ENCODE measurements at places on chromosomes 6 and 20.

GRCh38 chr20:47781632-47782031 lies 3.6 kb downstream of the SULF2 start:
- DNase-seq: no peak

DNA sequence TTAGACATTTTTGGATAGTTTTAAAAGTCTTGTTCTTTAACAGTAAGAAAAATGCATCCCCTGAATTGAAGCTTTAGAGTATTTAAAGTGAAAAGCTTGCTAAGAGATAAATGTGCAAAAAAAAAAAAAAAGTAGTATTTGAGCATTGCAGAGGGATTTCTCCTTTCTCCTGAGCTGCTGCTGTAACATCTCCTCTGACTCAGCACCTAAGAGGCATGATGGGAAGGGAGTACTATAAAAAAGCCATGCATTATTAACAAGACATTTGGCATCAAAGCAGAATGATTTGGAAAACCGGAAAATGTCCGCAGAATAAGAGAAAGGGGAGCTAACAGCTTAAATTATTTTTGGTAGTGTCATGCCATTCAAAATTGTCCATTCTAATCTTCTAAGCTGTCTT lies 27.9 kb downstream of the B4GALT5 start:
- no peak for DNase-seq

GRCh38 chr6:33819021-33819420 lies 15.2 kb upstream of the MLN start:
- DNase-seq: no peak

DNA sequence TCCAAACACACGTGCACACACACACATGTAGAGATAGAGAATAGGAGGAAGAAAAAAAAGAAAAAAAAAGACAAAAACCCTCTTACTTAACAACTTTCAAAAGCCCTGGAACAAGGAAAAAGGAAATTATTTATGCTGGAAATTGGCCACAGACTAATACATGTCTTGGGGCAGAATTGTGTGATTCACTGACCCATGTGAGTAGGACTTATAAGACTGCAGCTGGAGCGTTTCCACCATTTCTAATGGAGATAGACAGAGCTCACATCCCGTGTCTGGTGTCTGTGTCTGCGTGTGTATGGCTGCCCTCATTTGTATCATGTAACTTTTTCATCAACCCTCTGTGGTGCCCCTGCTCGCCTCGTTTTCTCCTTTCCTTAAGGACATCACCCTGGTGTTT lies 99.8 kb upstream of the PDE10A start:
- DNase-seq: no peak

- DNase-seq: no peak
Observed at GRCh38 chr6:144797881-144798589, 512.9 kb downstream of the UTRN start.

- DNase-seq: no peak
Observed at GRCh38 chr6:3270258-3270657, 11.5 kb downstream of the PSMG4 start.

- no peak for DNase-seq
Observed at GRCh38 chr6:15575357-15576033, 87.3 kb downstream of the DTNBP1 start.

DNA sequence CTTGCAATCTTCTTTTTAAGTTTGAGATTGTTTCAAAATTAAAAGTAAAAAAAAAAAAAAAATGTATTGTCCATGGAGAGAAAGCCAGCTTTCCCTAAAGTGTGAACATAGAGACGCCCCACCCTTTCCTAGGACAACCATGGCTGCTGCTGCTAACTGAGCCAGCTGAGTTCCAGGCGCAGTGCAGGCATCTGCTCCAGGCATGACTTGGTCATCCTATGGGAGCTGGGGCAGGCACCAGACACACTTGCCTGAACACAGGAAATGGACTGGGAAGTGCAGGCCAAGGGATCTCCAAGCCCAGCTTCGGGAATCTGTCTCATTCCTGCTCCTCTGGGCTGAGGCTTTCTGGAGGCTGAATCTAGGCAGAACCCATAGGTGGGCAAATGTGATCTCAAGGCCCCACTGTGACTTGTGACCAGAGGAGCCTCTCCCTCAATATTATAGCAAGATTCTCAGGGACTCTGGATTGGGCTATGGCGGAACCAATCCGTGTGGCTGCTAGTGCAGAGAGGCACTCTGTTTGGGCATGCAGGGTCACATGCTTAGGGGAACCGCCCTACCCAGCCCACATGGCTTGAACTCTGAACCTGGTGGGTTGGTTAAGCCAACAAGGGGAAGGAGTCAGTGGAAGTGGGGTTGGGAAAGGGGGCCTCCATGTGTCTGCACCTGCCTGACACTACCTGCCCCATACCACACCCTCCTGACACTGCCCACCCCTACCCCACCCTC lies 138.2 kb upstream of the CST7 start:
- no peak for DNase-seq

- no peak for DNase-seq
Observed at GRCh38 chr6:101776919-101777350, 383.4 kb downstream of the GRIK2 start.

GRCh38 chr6:76697585-76697984 lies 625.1 kb upstream of the IMPG1 start:
- DNase-seq: no peak

DNA sequence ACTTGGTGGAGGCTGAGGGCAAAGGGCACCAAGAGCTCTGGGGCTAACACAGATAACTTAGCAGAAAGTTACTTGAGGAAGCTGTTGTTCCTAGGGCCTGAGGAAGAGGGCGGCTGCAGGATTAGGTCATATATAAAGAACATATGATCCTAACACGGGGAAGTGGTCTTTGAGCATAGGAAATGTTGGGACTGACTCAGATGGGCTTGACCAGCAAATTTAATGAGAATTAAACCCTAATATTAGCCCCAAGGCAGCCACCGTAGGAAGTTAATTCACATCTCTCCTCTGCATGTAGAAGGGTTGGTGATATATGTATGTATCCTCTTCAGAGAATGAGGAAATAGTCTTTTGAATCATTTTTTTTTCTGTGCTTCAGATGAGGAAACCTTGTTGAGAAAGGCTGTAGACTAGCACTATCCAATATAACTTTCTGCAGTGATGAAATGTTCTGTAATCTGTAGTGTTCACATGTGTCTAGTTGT lies 9.2 kb upstream of the ZBTB9 start:
- DNase-seq: no peak

GRCh38 chr20:63344616-63345327 lies 16.4 kb downstream of the CHRNA4 start:
- no peak for DNase-seq

DNA sequence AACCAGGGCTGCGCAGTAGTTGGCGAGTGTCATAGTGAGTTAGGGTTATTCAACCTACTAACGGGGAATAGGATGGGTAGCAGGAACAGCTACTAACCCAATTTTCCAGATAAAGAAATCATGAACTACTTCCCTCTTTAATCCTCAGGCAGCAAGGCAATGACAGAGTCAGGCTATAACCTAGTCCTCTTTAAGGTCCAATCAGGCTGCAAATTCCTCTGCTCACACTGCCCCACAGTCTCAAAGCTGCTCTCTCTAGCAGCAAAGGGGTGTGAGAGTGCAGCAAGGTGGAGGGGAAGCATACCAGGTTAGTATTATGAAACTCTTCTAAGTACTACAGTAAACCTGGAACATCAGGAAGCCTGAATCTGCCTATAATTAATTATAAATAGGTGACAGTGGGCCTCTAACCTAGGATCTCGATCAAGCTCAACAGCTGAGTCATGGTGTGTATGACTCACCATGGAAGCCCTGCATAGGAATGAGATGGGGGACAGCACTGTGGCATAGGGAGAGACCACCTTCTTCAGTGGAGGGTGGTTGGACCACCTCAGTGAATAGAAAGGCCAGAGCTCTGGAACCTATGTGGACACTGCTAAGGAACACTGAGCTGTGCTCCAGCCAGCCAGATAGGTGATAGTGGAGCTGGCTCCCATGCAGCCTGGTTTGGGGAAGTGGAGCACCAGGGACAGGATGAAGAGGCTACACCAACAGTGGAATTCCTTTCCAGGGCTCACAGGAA lies 7.9 kb downstream of the PEX6 start:
- no peak for DNase-seq

GRCh38 chr6:142374091-142374770 lies 72.4 kb downstream of the ADGRG6 start:
- no peak for DNase-seq

DNA sequence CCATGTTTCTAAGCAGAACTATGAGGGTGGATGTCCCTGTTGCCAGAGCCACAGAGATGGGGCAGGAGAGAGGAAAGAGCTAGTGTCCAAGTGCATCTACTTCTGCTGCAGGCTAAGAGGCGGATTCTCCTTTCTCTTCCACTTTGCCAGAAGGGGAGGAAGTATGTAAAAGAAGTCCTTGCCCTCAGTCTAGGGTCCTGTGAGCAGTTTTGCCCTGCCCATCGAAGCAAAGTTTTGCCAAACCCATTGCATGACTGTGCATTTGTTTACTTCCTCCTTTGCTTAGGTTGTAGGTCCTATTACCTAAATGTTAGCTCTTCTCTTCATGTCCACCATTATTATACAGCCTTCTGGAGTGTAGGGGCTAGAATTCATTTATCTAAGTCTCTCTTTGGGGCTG lies 106.2 kb upstream of the ARMC2 start:
- DNase-seq: no peak

DNA sequence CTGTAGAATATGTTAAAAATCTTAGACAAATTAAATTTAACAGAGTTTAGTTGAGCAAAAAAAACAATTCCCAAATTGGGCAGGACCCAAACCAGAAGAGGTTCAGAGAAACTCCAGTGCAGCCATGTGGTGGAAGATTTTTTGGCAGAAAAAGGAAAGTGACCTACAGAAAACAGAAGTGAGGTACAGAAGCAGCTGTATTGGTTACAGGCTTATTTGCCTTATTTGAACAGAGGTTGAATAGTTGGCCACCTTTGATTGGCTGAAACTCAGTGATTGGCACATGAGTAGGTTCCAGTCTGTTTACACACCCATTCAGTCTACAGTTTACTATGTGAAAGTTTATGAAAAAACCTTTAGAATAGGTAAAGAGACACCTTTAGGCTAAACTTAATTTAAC lies 110.9 kb upstream of the LAMP5 start:
- no peak for DNase-seq

GRCh38 chr6:90289902-90290301 lies 6.7 kb downstream of the BACH2 start:
- no peak for DNase-seq

DNA sequence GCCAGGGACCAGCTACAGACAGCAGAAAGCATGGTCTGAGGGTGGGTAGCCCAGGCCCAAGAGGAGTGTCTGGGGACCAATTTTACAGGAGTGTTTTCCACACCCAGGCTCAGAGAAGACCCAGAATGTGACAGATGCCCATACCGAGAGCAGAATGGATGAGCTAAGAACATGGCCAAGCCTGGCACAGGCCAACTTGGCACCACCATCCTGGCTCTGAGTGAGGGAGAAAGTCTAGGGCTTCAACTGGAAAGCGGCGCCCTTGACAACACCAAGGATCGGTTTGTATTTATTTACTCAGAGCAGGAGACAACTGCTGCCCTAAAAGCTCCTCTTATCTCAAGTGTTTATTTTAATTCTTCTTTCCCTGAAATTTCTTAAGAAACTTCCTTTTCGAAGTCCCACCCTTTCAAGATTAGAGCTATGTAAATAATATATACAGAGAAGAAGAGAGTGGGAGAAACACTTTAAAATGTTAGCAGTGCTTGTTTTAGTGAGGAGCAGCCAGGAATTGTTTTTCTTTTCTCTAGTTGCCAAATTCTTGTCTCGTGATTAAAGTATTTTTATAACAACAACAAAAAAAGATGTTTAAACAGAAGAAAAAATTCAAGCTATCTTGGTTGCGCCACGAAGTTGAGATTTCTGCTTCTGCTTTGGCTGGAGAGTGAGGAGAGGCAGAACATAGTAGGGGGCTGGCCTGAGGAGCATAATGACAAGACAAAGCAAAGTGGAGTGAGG lies 16.2 kb downstream of the TNXB start:
- no peak for DNase-seq

DNA sequence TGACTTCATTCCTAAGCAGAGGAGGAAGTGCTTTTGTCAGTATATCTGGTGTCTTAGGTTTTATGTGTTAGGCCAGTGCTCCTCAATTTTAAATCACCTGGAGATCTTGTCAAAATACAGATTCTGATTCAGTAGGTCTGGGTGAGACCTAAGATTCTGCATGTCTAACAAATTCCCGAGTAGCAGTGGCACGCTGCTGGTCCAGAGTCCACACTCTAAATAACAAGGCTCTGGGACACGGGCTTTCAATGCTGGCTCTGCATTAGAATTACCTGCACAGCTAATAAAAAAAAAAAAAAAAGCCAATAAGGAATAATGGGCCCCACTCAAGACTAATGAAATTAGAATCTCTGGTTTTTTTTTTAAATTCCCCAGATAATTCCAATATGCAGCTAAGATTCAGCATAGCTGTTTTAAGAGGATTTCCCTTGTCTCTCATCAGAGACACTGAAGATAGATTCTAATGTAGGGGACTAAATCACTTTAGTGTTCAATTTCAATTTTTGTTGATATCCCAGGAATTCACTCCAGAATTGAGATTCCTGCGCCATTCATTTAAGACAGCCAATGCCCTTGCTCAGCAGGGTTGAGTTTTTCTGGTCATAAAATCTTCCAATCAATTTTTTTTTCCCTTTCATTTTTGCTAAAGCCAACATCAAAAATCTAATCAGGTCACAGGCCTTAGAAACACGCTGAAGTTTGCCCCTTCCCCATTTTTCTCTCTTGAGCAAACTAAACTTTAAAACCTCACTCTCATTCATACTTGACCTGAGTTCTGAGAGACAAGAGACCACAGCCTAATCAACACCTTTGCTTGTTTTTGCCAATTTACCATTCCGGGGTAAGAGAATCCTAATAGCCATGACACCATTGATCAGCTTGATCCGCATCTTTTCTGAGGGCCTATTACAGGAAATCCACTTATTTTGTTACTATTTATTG lies 2.4 kb downstream of the TDP2 start:
- DNase-seq: no peak

DNA sequence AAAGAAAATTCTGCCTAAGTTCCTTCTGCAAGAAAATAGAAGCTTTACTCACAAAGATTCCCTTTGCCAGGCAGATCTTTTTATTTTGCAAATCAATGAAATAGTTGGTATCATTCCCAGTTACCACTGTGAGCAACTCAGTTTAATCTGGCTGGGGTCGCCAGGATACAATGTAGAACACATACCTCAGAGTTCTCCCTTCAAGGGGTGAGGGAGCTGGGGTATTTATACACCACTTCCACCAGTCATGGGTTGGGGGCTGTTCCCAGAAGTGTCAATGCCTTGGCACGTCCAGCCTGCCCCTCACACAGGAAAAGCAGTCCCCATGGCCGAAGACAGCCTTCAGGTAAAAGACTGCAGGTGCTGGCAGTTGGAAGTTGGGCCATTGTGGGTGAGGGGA lies 86.2 kb downstream of the SLC24A3 start:
- DNase-seq: no peak

- DNase-seq: no peak
Observed at GRCh38 chr6:5453546-5453945, 192.2 kb downstream of the FARS2 start.
